ENCODE measurements at places on chromosomes 4 and X.

DNA sequence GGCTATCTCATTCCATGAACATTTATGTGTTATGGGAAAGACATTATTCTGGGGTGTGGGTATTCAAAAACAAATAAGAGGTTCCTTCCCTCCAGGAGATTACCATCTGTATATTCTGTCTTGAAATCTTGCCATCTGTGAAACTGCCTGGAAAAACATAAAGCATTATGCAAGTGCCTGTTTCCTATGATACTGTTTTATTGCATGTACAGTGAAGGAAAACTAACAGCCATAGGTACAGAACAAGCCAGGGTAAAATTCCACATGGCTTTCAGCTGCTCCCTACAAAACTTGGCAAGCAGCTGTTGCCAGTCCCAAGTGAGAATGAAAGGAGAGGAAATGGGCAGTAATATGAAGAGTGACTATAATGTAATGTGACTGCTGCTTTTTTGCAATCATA is 136.0 kb downstream of the GUCY2F start:
- DNase-seq: no peak

DNA sequence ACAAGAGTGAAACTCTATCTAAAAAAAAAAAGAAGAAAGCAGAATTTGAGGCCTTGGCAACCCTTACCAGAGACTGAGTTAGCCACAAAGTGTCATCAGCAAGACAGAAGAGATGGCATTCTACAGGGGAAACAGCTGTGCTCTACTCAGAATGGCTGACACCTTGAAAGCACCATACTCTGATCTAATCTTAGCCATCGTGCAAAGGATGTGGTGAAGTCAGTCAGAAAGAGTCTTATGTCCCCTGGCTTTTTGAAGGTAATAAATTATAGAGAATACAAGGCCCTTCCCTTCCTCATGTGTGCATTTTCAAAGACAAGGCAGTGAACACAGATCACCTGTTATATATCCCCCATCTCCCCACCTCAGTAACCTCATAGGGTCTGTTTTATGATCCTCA is 13.2 kb downstream of the CLNK start:
- DNase-seq: no peak

DNA sequence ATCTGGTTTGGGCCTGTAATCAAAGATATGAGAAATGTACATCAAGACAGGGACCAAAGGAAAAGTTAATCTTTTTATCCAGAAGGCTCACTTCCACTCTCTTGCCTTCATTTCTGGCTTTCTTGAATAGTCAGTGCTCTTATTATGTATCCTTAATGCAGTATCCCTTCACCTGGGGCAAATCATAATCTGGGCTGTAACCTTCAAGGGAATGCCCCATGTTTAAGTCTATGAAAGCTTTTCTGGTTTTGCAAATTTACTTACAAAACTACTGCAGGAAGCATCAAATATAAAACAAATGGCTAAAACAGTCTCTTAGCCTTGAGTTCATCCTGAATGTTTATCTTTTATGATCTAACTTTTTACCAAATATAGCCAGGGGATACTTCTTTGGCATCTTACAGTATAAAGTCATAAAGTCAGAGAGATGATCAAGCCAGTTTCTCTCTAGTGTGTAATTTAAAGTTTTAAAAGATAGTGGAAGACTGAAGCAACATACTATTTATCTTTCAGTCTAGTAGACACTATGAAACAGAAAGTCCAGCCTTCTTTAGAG is 1214.8 kb downstream of the STIM2 start:
- DNase-seq: no peak

DNA sequence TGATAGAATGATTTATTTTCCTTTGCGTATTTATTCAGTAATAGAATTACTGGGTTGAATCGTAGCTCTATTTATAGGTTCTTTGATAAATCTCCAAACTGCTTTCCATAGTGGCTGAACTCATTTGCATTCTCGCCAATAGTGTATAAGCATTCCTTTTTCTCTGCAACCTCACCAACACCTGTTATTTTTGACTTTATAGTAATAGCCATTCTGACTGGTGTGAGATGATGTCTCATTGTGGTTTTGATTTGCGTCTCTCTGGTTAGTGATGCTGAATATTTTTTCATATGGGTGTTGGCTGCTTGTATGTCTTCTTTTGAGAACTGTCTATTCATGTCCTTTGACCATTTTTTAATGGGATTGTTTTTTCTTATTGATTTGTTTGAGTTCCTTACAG is 160.7 kb downstream of the MID1IP1 start:
- DNase-seq: no peak

- DNase-seq: no peak
Measured at GRCh38 chr4:24116107-24116506, 226.3 kb upstream of the PPARGC1A start.

DNA sequence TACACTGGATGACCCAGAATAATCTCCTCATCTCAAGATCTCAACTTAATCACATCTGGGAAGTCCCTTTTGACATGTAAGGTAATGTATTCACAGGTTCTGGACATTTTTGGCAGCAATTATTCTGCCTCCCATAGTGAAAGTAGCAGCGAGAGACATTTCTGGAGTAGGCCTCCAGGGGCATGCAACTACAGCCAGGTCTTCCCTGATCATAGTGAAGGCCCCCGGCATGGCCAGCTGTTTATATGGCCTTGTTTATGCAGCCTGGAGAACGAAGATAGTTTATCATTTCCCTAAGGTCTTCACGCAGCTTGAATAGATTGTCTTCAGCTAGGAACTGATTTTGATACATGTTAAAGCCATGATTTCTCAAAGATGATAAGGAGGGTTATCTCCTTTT is 139.9 kb downstream of the RNF150 start:
- DNase-seq: no peak

- no peak for DNase-seq
Measured at GRCh38 chr4:9600246-9600645, 156.0 kb downstream of the DEFB131A start.

GRCh38 chr4:130183766-130184165 is 1087.8 kb downstream of the C4orf33 start:
- DNase-seq: peak; percentile 15

- no peak for DNase-seq
Measured at GRCh38 chr4:2044119-2044485, 15.0 kb upstream of the NAT8L start.

DNA sequence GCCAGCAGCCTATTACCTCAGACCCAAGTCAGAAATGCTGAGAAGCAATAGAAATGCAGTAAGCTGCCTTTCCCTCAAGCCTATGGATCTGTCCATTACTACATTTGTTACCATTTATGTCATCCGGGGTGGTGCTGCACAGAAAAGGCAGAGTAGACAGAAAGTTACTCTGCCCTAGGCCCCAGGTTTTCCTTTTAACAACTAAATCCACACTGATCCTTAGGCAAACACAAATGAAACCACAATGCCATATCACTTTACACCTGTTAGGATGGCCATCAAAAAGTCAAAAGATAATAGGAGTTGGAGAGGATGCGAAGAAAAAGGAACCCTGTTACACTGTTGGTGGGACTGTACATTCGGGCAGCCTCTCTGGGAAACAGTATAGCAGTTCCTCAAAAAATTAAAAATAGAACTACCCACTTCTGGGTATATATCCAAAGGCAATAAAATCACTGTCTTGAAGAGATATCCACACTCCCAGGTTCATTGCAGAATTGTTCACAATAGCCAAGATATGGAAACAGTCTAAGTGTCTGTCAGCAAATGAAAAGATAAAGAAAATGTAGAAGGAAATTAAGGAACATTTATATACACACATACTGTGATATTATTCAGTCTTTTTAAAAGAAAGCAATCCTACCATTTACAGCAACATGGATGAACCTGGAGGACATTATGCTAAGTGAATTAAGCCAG is 186.3 kb downstream of the NWD2 start:
- no peak for DNase-seq

- DNase-seq: no peak
Measured at GRCh38 chr4:2298532-2298991, 36.7 kb upstream of the MXD4 start.

DNA sequence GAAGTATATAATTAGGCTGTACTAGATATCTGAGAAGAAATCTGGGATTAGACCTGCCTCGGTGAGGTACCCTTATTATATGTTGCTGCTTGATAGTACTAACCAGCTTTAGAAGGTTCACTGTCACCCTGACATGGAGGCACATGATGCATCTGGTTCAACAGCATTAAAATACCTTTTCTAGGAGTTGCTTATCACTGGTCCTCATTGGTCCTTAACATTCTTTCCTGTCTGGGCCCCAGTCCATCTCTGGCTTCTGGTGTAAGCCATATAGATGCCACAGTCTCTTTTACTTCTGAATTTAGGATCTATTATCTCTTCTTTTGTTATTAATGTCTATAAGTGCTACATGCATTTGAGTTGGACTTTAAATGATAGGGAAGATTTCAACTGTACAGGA is 40.2 kb downstream of the GPRIN3 start:
- DNase-seq: no peak

- peak; percentile 1 for DNase-seq
Measured at GRCh38 chr4:181140037-181140603, 1103.1 kb upstream of the TENM3 start.
